T1000 (cell line): ENCODE measurements at places on chromosomes 6 and 20.

- DNase-seq, result no peak
Measured at GRCh38 chr6:106939208-106939607, 35.3 kb downstream of the CD24 start.

- DNase-seq, result no peak
Measured at GRCh38 chr6:72661411-72661810, 39.5 kb downstream of the KCNQ5 start.

DNA sequence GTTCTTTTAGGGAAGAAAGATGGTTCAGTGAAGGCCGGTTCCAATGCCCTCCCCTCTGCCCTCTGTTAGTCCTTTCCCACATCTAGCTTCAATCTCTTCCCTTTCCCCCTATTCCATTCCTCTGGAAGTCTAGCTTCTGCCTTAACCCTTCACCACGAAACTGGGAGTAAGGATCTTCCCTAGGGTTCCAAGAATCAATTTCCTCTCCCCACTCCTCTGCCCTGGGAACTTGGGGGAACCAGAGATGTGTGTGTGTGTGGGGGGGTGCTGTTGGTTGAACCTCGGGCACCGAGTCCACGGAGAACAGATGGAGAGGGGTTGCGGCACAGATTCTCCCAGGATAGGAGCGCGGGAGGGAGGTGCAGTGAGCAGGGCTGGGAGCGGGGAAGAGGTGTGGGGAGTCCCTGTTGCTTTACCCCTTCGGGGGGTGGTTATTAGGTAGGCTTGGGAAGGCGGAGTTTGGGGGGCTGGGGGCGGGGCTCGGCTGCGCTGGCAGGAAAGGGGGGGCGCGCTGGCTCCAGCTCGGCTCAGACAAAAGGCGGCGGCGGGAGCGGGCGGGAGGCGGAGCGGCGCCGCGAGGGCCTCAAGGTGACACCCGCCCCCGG lies at the start of gene TMEM151B:
Gene TMEM151B, plus strand, starts transcription at position 530 of the 605 bp plus-strand sequence. CDS start 293 bp downstream, outside the sequence.
- DNase-seq, result no peak

DNA sequence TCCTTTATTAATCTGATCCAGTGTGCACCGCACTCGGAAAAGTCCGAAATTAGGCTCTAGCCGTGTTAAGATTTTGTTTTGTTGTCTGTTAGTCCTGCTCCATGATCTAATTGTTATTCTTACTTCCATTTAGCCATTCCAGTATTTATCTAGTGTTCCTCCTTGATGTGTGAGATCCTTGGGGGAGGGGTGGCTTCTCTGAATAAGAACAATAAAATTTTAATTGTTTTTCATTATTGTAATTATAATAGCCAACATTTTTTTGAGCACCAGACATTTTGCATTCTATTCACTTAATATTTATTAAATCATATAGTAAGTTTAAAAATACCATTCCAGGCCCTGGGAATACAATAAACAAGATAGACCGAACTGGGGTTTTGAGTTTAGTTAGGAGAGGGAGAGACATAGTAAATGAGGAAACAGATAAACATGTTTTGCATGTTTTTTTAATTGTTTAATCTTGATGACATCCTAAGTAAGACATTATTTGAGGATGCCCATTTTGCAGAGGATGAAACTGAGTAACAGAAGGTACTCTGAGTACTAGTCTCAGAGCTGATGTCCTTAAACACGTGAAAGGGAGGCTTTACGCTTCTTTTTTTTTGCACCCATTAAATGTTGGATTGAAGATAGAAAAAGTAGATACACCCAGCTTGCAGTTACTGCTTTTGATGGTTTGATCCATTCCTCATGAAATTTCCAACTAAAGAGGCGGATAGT lies 1.2 kb downstream of the CBFA2T2 start:
- DNase-seq, result no peak

DNA sequence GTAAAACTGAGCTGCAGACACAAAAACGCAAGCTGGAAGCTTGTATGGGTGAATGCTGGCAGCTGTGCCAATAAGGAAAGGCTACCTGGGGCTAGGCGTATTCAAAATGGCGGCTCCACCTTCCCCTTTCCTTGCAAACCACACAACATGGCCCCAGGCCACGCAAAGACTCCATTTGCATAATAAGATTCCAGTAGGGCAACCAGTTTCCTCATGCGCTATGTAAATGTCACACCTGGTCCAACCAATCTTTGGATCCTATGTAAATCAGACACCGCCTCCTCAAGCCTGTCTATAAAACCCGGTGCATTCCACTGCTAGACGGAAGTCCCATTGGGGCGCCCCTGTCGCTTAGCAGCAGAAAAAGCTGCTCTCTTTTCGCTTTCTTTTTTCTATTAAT lies 505.9 kb upstream of the BTBD3 start:
- DNase-seq, result no peak

DNA sequence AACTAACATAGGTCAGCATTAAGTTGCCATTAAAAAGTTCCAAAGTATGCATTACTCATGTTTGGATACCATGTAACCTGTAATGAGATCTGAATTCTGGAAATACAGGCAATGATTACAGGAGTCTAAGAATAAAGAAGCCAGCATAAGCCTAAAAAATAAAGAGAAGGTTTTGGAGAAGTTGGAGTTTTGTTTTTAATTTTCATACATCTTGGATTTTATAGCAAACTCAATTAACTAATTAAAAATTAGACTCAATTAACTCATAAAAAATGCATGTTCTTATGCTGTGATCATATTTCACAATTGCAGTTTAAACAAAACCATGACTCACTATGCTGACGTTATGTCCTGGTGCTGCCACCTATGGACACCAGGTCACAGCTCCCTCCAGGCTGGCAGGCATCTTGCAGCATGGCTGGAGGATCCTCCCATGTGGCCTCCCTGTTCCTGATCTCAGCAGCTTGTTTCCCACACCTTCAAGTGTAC lies 648.8 kb upstream of the AGPAT4 start:
- DNase-seq, result no peak

DNA sequence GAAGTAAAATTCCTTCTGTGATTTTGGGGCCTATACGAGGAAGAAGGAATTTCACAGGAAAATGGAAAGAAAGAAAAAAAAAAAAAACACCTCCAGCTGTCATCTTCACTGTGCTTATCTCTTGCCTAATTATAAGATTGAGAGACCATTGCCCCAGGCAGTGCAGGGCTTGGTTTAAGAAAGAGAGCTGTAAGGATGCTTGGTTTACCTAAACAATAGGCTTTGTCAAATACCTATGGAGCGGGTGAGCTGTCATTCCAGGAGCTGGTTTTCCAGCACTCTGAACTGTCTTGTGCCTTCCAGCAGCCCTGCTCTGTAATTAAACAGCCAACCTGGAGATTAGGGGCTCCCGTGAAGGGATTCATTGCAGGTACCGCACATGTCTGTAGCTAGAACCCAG lies 137.8 kb downstream of the EDN3 start:
- no peak for DNase-seq
